ENCODE measurements at places on chromosomes 3 and 15.

DNA sequence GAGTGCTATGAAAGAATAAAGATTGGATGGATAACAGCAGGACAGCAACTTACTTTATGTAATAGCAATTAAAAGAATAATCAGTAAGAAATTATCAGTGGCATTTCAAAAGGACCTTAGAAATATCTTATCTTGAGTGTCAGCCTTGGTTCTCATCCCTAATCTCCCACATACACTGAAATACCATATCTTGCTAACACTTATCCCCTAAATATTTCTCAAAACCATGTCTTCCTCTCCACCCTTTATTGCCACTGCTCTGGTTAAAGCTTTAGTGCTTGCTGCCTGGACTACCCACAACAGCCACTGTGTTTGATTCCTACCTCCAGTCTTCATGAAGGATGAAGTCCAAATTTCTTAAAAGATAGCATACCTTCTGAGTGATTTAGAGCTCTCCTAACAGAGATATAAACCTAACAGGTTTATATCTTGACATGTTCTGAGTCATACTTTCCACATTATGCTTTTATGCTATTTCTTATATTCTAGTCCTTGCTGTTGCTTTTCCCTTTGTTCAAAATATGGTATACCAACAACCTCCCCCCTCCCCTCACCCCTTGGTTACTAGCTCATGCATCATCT, 202.8 kb downstream of the RSRC1 start:
- DNase-seq, result no peak

DNA sequence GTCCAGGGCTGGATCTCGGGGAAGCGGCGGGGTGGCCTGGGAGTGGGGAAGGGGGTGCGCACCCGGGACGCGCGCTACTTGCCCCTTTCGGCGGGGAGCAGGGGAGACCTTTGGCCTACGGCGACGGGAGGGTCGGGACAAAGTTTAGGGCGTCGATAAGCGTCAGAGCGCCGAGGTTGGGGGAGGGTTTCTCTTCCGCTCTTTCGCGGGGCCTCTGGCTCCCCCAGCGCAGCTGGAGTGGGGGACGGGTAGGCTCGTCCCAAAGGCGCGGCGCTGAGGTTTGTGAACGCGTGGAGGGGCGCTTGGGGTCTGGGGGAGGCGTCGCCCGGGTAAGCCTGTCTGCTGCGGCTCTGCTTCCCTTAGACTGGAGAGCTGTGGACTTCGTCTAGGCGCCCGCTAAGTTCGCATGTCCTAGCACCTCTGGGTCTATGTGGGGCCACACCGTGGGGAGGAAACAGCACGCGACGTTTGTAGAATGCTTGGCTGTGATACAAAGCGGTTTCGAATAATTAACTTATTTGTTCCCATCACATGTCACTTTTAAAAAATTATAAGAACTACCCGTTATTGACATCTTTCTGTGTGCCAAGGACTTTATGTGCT, 527 bp downstream of the B2M start:
- peak; percentile 48 for DNase-seq

DNA sequence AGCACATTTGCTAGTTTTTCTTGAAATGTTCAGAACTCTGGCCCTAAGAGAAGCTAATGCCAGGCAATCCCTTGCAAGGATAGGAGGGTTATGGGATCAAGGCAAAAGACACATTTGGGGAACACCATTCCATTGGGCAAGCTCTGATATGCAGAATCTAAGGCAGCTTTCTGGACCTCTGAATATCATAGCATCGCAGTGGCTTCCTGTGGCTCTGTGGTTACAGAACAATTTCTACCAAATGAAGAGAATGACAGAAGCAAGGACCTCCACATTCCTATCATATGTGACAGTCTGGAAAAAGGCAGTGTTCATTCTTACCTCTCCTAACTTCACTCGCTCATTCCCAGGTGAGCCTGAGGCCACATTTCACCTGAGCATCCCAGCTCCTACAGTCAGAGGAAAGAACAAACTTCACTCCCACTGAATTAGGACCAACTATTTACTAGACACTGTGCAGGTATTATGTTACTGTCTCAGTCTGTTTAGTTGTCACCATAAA, 836.1 kb upstream of the CFAP20DC start:
- DNase-seq, result no peak

DNA sequence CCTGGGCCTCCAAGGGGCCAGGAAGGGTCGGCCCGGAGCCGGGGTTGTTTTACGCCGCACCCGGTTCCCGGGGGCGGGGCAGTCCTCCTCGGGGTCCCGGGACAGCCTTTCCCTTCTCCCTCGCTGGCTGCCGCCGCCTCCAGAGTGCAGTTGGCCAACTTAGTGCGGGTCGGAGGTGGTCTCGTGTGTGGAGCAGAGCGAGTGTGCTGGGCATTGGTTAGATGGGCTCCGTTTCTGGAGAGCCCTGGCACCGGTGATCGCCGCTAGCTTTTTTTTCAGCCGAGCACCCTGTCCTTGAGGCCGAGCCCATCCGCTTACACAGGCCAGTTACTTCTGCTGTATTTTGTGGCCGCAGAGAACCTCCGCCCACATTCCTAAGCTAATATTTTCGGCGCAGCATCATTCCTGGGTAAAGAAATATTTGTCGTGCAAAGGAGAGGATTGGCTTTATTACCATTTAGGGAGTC, 585 bp downstream of the KIF23 start:
- peak; percentile 88 for DNase-seq

DNA sequence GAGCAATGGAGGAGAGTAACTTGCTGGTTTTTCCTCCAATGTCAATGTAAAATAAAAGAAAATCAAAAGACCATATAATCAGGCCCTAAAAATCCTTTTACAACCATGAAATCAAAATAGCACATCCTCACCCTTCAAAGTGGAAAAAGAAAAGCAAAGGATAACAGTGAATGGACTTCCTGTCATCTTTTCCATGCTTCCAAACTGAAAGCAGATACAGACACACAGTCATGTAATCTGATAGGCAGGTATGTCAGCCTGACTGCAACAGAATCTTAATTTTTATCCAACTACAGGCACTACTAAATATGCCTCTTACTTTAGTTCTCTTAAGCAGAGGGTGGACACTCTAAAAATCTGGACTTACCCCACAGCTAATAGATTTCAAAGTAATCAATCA, 27.8 kb upstream of the IGDCC4 start:
- DNase-seq, result no peak

DNA sequence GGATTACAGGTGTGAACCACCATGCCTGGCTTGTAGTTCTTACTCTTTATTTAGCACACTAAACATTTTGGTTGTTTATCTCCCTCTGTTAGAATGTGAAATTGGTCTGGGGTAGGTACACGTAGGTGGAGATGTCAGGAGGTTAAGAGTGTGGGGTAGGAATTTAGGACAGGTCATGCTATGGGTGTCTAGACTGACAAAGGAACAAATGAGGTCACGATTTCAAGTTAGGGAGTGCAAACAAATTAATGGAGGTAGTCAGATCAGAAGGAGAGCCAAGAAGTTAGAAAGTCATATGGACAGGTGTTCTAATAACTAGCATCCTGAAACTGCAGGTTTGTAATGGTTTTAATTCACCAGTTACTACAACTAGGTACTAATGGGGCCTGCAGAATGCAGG, 19.8 kb downstream of the CDV3 start:
- no peak for DNase-seq

DNA sequence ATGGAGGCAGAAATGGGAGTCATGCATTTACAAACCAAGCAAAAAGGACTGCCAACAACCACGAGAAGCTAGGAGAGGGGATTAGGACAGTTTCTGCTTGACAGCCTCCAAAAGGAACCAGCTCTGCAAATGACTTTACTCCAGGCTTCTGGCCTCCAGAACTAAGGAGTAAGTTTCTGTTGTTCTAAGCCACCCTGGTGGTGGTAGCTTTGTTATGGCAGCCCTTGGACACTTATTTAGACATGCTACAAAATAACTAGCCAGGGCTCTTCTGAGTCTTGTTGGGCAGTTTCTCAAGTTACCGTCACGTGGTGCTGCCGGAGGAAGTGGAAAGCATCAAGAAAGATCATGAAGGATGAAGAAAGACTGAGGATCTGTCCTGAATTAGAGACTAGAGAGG, 386.5 kb downstream of the LRTM1 start:
- no peak for DNase-seq

DNA sequence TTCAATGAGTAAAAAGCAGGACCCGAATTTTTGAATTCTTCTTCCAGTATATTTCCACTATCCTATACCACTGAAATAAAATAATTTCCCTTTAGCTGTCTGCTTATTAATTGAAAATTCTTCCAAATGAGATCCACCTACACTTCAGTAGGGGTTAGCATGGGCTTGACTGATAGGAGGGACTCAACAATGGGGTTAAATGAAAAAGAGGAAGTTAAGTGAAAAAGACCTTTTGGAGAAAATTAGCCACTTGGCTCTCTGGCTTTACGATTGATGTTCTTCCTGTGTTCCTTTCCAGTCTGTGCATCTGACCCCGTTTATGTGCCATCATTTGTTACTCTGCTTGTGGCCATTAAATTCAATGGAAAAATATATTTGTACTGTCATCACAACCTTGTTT, 54.0 kb upstream of the GCNT3 start:
- DNase-seq, result no peak

DNA sequence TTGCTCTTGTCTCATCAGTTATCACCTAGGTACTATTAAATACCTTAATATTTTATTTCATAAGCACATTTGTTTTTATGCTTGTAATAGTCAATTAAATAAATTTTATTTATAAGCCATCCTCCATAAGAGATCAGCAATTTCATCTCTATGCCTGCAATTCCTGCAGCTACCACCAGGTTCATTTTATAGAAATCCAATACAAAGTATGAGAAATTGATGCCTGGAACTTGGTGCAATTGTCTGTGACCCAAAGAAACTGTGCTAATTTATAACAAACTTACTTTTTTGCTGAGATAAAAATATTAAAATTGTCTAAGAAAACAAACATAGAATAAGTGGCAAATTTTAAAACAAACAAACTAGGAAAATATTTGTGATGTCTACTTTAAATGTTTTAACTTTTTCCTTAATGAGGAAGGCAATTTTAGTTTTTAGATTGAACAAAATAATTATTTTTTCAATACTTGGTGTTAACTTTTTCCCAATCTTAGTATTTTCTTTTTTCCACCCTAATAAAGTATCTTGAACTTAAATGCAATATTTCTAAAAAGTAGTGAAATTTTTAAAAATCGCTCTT, 1026.6 kb downstream of the ROBO1 start:
- peak; percentile 2 for DNase-seq

GRCh38 chr3:107117922-107118536, 259.2 kb upstream of the CCDC54 start:
- peak; percentile 69 for DNase-seq

GRCh38 chr15:101618851-101619614, 33.1 kb downstream of the TM2D3 start:
- no peak for DNase-seq

DNA sequence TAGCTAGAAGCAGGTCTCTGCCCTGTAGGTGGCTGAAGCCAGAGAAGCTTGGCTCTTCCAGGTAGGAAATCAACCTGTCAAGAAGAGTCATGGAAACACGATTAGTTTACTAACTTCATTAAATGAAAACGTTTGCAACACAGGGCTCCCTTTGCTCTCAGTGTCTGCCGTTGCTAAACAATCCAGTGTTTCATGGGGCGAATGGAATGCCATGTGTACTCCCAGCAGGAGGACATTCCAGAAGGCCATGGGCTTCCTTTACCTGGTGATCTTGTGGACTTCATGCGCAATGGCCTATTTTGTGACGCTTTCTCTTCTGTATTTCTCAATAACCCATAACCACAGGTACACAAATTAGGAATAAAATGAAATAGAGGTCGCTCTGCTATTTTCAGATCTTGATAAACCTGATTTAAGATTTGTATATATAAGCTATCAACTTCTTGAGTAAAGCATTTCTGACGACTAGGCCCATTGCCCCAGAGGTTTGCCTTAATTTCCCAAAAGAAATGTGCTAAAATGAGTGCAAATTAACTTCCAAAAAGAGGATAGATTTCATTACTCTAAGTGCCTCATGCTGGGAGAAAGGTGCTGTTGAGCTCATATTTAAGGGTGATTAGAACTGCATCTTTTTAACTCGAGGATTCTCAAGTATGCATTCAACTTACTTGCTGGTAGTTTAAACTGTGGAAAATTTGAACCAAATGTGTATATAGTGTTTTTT, 171.0 kb downstream of the EPHA3 start:
- no peak for DNase-seq

DNA sequence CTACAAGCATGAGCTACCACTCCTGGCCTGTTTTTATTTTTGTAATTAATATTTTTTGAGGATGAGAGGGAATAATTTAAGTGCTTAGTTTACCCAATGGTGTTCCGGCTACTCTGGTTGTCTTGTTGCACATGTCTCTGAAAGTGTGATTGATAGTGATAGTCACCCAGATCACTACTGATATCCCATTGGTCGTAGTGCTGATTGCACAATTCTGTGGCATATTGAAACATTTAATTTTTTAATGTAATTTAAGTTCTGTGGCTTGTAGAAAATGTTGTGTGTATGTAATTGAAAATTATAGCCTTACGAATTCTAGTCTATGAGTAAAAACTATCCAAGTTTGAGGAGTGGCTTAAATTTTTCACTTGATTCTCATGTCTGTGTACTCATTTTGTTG, 11.9 kb downstream of the ARIH2 start:
- DNase-seq, result no peak

DNA sequence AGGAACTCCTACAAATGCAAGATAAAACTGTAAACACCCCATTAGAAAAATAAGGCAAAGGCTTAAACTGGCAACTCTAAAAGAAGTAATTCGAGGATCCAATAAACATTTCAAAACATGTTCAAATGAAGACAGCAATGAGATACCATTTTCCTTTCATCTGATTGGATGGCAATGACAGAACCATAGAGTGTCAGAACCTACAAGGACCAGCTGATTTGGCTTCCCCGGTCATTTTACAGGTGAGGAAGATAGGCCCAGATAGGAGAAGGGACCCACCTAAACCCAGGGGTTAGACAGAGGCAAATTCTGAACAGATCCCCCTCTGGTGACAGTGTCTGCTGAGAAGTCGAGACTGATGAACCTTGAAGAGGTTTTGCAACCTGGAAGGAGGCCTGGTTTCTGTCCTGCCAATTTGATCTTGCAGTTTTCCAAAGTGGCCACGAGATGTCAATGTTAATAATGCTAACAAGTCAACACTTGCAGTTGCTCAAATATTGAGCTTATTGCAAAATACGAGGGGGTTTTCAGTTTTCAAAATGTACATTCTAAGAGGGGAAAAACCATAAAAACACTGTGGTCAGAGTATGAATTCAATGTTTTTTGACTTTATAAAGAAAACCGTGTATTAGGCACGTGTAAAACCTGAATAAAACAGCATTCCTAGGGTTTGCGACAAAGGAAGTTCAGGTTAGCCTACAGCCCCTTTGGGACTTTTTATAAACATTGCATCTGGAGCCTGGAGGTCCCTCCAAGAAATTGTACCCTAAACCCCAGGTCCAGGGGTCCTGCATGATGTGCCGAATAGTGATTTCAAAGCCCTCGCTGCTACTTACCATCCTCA, 21.5 kb downstream of the CFAP161 start:
- peak; percentile 56 for DNase-seq

GRCh38 chr3:160981217-160981938, 123.8 kb downstream of the B3GALNT1 start:
- DNase-seq, result no peak

DNA sequence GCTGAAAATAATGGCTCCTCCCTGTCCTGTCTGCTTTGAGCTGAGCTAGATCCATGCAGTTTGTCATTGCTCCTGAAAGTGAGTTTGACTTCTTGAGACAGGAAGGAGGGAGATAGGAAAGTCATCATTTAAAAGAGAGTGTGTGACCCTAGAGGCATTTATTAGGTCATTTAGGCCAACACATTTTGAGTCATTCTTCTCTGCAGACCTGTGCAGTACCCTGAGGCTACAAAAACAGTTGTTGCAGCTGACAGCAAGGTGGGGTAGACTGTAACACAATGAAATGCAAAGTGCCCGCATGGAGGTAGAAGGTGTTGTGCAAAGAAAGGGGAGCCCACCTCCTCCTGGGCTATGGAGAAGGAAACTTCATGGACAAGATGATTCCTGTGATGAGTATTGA, 102.8 kb upstream of the PFN2 start:
- peak; percentile 22 for DNase-seq

Data from RKO (cell line).